BE2C (cell line): ENCODE measurements at places on chromosomes 16 and 17.

GRCh38 chr17:49575679-49576087 is at the start of gene NXPH3:
TSS of gene NXPH3 (plus strand) at chr17:49575871. CDS start at chr17:49576220, 349 bp downstream.
- peak; percentile 60 for DNase-seq

GRCh38 chr16:57041182-57042156 is 50.9 kb upstream of the CPNE2 start:
- no peak for DNase-seq

DNA sequence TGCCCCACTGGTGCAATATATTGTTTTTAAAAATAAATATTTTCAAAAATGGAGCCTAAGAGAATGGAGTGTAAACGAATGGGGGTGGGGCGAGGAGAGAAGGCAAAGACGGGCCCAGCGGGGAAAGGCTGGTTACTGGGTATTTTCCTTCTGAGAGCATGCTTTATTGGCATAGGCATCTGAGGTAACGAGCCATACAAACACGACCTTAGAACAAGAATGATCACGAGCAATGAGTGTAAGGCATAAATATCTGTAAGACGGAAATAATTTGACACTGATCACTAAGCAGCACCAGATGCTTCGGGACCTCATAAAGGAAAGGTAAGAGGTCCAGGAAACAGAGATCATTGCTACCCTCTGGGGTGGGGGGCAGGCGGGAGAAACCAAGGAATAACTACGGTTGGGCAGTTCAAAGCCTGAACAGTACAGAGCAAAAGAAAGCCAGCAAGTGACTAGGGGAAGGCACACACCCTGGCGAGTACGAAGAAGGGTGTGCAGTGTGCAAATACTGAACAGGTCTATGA is 959 bp downstream of the SSH2 start:
- DNase-seq = peak; percentile 13

GRCh38 chr16:72921620-72922019 is 126.3 kb downstream of the ZFHX3 start:
- DNase-seq = peak; percentile 97

DNA sequence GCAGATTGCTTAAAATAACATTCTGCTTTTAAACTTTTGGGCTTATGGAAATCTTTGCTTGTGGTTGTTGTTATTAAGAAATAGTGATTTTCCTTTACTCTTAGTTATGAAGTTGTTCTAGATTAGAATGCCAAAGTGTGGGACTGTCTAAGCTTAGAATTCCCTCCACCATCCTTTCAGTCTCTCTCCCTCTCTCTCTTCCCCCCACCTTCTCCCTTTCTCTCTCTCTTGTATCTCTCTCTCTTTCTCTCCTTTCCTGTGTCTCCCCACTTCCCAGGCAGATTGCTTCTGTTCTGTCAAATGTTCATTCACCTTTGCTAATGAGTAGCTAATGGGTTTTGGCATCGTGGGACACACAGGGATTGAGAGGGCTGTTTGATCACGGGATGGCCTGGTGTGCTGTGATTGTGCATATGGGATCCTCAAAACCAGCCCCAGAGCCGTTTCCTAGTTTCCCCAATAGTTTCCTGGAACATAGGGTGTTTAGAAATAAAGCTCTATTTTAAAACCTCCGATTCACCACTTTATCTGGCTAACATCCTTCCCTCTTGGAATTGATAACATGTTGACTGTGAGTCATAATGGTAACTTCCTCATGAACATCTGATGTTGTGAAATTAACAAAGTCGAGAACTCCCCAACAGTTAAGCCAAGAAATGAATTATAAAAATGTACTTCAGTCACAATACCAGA is 502.6 kb downstream of the TMEM114 start:
- no peak for DNase-seq

- no peak for DNase-seq
Observed at GRCh38 chr16:49580751-49581303, 207.2 kb downstream of the C16orf78 start.

DNA sequence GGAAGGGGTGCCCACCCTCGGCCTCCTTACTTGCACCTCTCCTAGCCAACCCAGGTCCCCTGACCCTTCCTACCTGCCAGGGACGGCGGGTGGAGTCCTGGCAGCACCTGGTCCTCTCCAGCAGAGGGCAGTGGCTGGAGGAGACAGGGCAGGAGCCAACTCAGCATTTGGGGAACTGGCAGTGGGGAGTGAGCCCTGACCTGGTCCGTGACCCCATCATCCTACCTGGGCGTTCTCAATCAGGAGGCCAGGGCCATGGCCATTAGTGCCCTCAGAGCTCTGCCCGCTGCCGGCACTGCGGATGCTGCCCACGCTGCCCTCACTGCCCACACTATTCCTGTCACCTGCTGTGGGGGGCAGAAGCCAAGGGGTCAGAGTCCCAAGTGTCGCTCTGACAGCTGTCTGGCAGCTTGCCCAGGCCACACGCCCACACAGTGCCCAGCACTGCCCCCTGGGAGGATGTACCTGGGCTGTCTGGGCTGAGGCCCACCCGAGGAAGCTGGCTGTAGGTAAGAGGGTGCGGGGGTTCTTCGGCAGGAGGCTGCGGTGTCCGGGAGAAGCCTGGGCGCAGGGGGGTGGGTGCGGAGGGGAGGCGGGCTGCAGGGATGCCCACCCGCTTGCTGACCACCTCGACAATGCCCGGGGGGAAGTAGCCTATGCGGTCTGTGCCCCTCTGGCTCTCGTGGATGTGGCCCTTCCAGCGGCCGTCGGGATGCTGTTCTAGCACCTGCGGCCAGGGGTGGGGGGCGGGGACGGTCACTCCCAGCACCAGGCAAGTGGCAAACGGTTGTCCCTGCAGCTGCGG is 10.8 kb downstream of the CASKIN2 start:
- DNase-seq = peak; percentile 48

DNA sequence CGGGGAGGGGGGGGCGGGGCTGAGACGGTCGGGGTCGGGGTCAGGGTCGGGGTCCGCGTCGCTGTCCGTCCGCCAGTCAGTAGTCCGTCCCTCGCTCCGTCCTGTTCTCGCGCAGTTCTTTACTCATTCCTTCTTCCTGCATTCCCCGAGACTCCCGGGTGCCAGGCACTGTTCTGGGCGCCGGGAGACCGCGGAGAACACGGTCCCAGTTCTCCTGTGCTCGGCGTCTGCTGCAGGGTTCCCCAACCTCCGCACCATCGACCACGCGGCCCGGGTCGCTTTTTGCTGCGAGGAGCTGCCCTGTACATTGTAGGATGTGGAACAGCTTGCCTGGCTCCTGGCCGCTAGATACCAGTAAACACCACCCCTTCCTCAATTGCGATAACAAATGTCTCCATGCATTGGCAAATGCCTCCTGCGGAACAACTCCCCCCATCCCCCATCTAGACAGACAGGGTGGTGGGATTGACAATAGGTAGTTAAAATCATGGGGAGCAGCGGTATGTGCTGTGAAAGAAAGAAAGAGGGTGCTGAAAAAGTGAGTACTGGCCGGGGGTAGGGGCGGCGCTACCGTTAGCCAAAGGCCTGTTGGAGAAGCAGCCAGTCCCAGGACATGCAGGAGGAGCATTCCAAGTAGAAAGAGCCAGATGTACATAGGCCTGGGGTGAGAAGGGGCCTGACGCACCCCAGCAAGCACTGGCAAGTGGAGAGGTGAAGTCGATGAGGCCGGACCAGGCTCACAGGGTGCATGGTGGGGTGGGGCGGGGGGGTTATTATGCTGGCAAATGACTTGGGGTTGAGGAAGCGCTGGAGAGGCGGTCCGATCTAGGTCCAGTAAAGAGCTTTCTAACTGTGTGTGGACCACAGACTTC is 631 bp downstream of the TRAF7 start:
- no peak for DNase-seq

DNA sequence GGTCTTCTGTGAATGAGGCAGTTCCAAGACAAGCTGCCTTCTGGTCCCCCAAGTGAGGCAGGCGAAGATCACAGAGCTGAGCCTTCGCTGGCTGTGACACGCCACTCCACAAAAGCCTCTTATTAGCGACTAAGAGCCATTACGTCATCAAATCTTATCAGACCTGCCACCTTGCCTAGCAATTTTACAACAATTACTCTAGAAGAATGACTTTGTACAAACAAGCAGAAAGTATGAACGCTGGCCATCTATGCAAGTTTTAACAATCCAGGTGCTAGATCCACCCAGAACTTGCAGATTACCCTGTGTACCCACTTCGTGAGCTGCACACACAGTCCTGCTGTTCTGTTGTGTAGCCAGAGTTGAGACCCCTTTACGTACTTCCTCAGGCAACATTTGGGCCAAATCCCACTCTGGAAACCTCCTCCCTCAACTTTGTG is 3.8 kb upstream of the ICAM2 start:
- no peak for DNase-seq

DNA sequence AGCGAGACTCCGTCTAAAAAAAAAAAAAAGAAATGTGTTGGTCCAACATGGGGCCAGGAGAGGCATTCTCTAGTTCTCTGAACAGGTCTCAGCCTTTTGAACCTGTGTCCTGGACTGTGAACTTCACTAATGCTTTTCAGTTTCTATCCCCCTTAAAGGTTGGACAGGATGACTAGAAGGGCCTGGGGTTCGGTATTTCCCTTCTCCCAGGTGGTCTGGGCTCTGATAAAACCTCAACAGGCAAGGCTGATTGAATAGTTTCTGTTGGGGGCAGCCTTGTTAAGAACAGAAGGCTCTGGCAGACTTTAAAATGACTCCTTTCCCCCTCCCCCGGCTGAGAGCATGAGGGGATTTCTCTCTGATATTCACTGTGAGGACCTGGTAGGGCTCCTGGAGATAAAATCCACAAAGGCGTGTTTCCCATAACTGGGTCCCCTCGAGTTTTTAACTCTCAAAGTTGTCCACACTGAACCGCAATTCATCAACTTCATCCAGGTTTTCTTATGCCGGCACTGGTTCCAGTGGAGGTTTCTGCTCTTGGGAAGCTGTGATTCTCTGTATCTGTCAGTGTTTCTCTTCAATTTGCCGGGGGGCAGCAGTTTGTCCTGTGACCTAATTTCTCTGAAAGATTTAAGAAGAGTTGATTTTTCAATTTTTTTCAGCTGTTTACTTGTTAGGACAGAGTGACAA is 91.3 kb downstream of the METRNL start:
- no peak for DNase-seq

DNA sequence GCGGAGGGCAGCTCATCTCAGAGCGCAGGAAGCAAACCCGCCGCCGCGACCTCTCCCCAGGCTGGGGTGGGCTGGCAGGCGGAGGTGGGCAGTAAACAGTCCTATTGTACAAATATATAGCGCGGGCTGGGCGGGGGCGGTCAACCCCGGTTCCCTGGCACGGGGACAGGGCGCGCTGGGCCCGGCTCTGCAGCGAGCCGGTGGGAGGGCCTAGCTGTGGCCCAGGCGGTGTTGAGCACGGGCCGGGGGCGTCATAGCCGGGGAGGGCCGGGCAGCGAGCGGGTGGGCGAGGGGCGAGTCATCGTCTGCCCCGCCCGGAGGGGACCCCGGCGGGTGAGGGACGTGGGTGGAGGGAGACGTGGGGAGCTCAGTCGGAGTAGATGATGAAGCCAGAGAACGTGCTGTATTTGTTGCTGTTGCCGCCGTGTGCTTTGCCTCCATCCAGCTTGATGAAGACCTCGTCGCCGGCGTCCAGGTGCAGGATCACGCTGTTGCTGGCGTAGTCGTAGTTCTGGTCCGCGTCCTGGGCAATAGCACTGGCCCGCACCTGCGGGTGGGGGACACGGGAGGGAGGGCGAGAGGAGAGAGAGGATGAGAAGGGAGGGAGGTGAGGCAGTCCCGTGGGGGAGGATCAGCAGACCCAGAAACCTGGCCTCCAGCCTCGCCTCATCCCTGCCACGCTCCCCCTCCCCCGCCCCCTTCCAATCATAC is 8.1 kb downstream of the C1QL1 start:
- DNase-seq = peak; percentile 56

DNA sequence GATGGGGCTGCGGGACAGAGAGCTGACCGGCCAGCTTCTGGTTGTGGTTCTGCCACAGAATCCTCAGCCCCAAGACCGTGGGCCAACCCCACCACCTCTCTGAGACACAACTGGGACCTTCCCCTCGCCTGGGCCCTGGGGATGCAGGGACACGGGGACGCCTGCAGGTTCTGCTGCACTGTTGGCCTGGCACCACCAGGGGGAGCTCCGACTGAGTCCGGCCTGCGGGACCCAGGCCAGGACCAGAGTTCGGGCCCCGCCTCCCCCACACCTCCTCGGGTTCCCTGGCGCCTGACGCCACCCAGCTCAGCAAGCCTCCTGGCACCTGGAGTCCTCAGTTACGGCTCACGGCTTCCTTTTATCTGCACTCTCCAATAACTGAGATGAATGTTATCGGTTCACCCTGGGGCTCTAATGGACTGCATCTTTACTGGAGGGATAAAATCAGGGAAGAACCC is 27.3 kb downstream of the TBC1D16 start:
- peak; percentile 87 for DNase-seq

- no peak for DNase-seq
Observed at GRCh38 chr17:21815352-21816063, 123.2 kb downstream of the KCNJ18 start.

DNA sequence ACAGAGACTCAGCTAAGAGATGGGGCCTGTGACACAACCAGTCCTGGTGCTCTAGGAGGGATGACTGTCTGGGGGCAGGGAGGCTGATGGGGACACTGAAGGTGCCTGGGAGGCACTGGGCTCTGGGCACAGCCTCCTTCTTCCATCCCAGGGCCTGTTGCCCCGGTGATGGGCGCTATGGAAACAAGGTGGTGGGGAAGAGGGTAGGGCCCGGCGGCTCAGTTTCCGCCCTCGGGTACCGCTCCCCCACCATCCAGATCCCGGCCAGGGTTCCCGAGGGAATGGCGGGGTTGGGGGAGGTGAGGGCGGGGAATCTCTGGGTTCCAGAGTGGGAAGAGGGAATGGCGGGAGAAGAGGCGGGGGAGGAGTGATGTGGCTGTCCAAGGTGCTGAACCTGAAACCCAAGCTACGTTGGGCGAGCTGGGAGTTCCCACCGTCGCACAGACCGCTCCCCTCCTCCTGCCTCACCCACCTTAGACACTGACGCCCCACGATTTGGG is 981 bp downstream of the KCNH4 start:
- DNase-seq = peak; percentile 81

DNA sequence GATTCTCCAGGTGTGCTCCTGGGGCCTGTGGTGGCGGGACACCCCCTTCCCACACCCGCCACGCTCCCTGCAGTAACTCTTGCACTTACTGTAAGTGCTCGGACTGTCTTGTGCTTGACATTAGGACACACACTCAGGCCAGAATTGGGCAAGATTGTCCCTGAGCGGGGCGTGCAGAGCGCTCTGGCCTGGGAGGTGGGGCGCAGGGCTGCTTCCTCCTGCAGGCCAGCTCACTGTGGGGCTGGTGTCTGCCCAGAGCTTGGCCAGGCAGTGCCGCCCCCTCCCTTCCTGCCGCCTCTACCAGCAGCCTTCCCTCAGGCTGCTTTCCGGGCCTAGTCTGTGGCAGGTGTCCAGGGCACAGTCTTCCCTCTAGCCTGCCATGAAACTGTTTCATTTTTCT is 6.1 kb upstream of the ATP6V0C start:
- no peak for DNase-seq

- no peak for DNase-seq
Observed at GRCh38 chr17:19369846-19370492, 7.4 kb upstream of the B9D1 start.

GRCh38 chr16:65284626-65285025 is 162.8 kb upstream of the CDH11 start:
- DNase-seq = no peak
